ENCODE measurements at places on chromosomes 7 and 10.

GRCh38 chr10:36336315-36336714 is 694.2 kb upstream of the FZD8 start:
- no peak for DNase-seq

DNA sequence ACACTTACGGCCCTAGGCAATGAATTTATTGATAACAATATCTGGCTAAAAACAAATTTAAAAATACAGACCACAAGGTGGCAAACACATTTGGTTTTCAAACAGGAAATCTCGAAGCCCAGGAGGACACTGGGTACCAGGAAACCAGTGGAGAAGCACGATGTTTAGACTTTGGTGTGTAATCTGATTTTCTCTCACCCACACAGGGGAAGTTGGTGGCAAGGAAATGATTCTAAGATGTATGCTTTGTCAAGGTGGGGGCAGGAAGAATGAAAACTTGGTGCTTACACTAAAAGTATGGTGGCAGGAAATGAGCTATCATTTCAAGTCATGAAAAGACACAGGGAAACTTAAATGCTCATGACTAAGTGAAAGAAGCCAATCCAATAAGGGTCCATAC is 113.2 kb upstream of the ANKRD1 start:
- DNase-seq: peak; percentile 75

DNA sequence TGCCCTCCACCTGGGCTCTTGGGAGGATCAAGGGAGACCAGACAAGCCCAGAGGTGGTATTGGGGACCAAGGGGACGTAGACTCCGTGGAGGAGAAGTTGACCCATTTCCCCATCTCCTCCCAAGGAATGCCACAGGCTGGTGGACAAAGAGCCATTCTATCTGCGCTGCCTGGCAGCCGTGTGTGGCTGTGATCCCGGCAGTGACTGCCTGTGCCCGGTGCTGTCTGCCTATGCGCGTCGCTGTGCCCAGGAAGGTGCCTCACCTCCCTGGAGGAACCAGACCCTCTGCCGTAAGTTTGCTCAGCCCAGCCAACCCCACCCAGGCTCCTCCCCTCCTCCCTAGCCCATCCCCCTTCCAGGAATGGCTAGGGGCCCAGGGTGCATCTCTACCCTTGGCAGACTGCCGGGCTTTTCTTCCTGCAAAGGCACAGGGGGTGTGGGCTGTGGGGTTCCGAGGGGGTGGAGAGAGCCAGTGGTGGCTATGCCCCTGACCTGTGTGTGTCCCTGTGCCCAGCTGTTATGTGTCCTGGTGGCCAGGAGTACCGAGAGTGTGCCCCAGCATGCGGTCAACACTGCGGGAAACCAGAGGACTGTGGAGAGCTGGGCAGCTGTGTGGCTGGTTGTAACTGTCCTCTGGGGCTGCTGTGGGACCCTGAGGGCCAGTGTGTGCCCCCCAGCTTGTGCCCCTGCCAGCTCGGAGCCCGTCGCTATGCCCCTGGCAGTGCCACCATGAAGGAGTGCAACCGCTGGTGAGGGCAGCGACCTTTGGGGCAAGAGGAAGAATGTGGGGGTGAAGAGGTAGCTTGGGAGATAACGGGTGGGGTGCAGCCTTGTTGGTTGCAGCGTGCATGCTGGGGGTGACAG is 10.2 kb upstream of the ZNF467 start:
- DNase-seq: no peak

GRCh38 chr10:3002304-3002703 is 65.0 kb upstream of the PFKP start:
- DNase-seq: no peak

GRCh38 chr10:29636178-29636577 is 1.4 kb upstream of the SVIL start:
- no peak for DNase-seq

GRCh38 chr10:62732841-62733653 is 71.5 kb upstream of the ADO start:
- DNase-seq: peak; percentile 91

GRCh38 chr7:134058980-134059379 is 68.2 kb upstream of the LRGUK start:
- DNase-seq: no peak

DNA sequence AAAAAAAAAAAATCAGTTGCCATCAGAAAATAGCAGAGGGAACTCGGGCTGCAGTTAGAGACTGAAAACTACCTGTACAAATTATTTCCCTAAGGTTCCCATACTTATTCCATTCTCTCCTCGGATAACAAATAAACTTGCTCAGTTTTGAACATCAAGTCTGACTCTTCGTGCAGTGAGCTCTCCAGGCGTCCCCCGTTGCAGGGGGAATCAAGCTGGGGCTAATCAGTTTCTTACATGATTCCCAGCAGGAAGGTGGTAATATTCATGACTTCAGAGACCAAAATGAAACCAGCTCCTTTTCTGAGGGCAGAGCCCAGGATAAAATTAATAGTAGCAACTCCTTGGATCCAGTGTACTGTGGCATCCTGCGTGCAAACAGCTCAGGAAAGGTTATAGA is 135.3 kb downstream of the FRMD4A start:
- no peak for DNase-seq

- DNase-seq: no peak
Observed at GRCh38 chr10:121357401-121357800, 240.8 kb downstream of the FGFR2 start.

DNA sequence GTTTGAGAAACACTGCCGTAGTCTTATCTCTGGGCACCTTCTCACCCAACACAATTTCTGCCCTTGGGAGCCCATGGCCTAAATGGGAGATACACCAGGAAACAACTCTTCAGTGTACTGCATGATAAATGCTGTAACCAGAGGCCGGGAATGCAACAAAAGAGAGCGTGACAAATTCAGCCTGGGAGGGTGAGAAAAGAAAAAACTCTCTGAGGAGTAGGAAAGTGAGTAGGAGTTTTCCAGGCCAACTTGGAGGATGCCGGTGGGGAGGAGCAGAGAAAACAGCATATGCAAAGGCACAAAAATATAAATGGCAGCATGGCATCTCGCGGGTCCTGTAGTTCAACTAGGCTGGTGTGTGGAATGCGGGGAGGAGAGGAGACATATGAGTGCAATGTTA is 624.5 kb downstream of the PARD3 start:
- no peak for DNase-seq

GRCh38 chr7:36192877-36193276 is 39.8 kb downstream of the EEPD1 start:
- no peak for DNase-seq

GRCh38 chr7:149153346-149153745 is 6.1 kb downstream of the ZNF398 start:
- DNase-seq: no peak
